ENCODE measurements at places on chromosomes 5 and 9. TPM values are rescaled to one million over a fixed set of nuclear protein-coding genes. Genes with fewer than 3 reads are reported as not detected.

DNA sequence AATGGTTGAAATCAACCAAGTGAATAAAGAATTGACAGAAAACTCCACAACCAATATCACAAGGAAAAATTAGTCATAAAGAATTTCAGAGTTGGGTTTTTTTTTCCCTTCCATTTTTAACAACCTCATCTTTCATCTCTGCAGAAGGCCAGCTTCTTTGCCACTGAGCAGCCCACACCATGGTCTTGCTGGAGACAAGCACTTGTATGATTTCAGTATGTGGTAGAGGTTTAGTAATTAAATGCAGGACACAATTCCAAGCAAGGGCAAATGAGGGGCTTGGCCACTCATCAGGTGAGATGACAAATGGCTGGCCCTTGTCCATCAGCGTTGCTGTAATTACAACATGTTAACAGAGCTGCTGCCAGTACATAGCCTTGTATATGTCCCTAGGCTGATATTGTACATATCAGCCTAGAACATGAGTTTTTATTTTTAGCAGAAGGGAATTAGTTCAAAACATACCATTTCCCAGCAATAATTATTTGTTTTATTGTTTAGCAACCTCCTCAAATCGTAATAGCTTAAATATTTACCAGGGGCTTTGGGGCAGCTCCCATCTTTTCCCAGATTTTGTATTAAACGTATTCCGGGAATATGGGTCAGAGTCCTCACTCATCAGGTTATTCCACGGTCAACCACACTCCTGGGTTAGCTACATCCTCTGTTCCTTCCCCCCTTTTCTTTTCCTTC, 5.0 kb upstream of the C9 start:
- DNase-seq = no peak

GRCh38 chr5:178732281-178732680, 1.8 kb upstream of the ZNF354A start:
- no peak for DNase-seq

- DNase-seq = no peak
Observed at GRCh38 chr9:82284758-82285157, 296.2 kb downstream of the SPATA31D1 start.

- no peak for DNase-seq
Observed at GRCh38 chr9:125749287-125749935, 2.2 kb downstream of the PBX3 start.

- DNase-seq = no peak
Observed at GRCh38 chr9:115170358-115171073, 52.6 kb upstream of the TNC start.

- DNase-seq = no peak
Observed at GRCh38 chr9:19149230-19149629, 21.9 kb upstream of the PLIN2 start.

DNA sequence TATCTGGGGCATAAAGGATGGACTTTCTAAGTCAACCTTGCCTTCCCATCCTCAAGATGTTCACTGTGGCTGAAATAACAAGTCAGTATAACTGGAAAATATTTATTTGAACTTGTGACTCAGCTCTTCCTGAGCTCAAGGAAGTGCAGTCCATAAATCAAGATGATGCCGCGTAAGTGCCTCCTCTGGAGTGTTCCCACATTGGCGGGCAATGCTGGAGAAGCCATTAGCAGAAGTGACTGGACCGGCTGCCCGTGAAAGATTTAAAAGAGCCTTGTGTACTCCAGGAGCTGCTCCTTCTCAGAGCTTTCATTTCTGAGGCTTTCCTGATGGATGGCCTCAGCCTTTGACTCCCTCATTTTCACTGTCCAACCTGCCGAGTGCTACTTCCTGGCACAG, 17.4 kb downstream of the TMOD1 start:
- DNase-seq = peak; percentile 71

- no peak for DNase-seq
Observed at GRCh38 chr5:173689171-173689736, 72.8 kb upstream of the BOD1 start.

- DNase-seq = no peak
Observed at GRCh38 chr9:104090578-104090977, 3.5 kb upstream of the SMC2 start.

GRCh38 chr5:32249668-32250067, 63.1 kb downstream of the MTMR12 start:
- DNase-seq = no peak

Gene MLLT3
- 9.9 TPM for total RNA-seq
